Astrocyte (in vitro differentiated cells and primary cell): ENCODE measurements at places on chromosomes 4 and X. TPM values are rescaled to one million over a fixed set of nuclear protein-coding genes. Genes with fewer than 3 reads are reported as not detected.

DNA sequence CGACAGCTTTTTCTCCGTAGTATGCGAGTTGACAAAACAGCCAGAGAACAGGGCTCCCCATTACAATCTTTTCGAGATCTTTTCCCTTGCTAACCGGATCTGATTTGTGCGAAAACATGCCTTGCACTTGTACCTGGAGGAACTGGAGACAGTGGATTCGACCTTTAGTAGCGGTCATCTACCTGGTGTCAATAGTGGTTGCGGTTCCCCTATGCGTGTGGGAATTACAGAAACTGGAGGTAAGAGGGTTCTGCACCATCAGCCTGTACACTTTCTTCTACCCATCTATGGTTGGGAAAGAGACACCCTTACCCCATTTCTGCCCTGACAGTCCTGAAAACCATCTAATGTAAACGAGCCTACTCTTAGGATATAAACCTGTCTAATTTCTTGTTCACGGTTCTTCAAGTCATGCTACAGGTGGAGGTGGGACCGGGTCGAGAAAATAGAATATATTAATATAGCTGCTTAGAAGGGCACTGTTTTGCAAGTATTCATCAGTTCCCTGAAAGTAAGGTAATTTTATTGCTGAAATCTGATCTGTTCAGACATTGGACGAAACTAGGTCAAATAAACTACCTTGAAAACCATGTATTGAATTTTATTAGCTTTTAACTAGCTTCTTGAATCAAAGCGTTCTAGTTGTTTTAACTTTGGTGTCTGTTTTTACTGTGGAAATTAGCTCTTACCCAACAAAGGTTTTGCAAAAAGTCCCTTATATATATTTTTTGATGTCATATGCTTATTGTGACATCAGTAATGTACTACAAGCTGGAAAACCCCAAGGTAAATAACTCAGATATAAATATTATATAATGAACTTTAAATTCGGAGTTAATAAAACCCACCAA lies 869 bp downstream of the TMEM184C start:
- no peaks in the 10 kb centered on the region for H3K27me3 ChIP-seq
- H3K27ac ChIP-seq = peak overlapping the region; percentile 87
- no peak for DNase-seq
- peaks cover 2% of the 10 kb centered on the region for H3K36me3 ChIP-seq
- peaks cover 4% of the 10 kb centered on the region for H3K4me1 ChIP-seq
- H3K4me3 ChIP-seq = peak overlapping the region; percentile 97

- DNase-seq = no peak
- H3K36me3 ChIP-seq = no peaks in the 10 kb centered on the region
- H3K4me1 ChIP-seq = peaks cover 6% of the 10 kb centered on the region
Measured at GRCh38 chr4:74545448-74545847, 100.5 kb downstream of the AREG start.

- H3K27me3 ChIP-seq = no peaks in the 10 kb centered on the region
- no peak overlapping the region for H3K4me3 ChIP-seq
- no peaks in the 10 kb centered on the region for H3K36me3 ChIP-seq
- no peaks in the 10 kb centered on the region for H3K4me1 ChIP-seq
- no peak for DNase-seq
Measured at GRCh38 chrX:75327607-75328006, 53.7 kb downstream of the UPRT start.

DNA sequence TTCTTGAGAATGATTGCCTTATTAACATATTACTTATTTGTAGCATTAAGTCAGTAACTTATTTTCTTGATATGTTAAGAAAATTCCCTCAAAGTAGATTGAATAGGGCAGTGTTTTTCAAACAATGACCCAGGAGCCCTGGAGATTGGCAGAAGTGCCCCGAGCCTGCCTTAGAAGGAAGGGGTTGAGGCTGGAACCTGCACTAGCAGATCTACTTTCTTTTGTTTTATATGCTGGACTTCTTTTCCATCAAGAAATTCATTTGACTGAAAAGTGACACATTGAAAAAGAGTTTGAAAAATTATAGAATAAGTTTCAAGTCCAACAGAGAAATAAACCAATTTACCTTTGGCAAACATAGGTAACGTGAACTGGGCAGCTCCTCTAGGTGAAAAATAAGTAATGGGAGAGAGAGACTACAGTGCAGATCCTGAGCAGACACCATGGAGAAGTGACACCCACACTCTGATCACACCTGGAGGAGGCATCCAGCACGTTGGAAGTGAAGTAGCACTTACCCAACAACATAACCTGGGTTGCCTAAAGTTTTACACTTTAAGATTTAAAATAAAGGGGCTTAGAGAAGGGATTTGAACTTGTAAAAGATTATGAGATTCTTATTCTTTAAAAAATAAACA lies 18.6 kb downstream of the ARSJ start:
- peaks cover 45% of the 10 kb centered on the region for H3K4me1 ChIP-seq
- peak overlapping the region; percentile 89 for H3K27ac ChIP-seq
- H3K4me3 ChIP-seq = no peak overlapping the region
- H3K36me3 ChIP-seq = peaks cover 17% of the 10 kb centered on the region
- H3K27me3 ChIP-seq = no peaks in the 10 kb centered on the region

GRCh38 chr4:139584784-139585183 lies 28.8 kb upstream of the SETD7 start:
- no peak overlapping the region for H3K4me3 ChIP-seq
- H3K27ac ChIP-seq = no peak overlapping the region
- DNase-seq = no peak
- no peaks in the 10 kb centered on the region for H3K4me1 ChIP-seq
- no peaks in the 10 kb centered on the region for H3K27me3 ChIP-seq

- H3K4me3 ChIP-seq = no peak overlapping the region
- H3K36me3 ChIP-seq = no peaks in the 10 kb centered on the region
- H3K27me3 ChIP-seq = no peaks in the 10 kb centered on the region
- H3K4me1 ChIP-seq = no peaks in the 10 kb centered on the region
Measured at GRCh38 chrX:129701624-129702069, 37.1 kb upstream of the XPNPEP2 start.

GRCh38 chrX:47390780-47391179 lies 20.4 kb downstream of the ZNF157 start:
- H3K27ac ChIP-seq = no peak overlapping the region
- DNase-seq = no peak

GRCh38 chr4:155234206-155234605 lies 25.8 kb downstream of the NPY2R start:
- H3K4me3 ChIP-seq = no peak overlapping the region
- no peak for DNase-seq
- H3K27me3 ChIP-seq = no peaks in the 10 kb centered on the region
- no peaks in the 10 kb centered on the region for H3K36me3 ChIP-seq
- no peak overlapping the region for H3K27ac ChIP-seq

DNA sequence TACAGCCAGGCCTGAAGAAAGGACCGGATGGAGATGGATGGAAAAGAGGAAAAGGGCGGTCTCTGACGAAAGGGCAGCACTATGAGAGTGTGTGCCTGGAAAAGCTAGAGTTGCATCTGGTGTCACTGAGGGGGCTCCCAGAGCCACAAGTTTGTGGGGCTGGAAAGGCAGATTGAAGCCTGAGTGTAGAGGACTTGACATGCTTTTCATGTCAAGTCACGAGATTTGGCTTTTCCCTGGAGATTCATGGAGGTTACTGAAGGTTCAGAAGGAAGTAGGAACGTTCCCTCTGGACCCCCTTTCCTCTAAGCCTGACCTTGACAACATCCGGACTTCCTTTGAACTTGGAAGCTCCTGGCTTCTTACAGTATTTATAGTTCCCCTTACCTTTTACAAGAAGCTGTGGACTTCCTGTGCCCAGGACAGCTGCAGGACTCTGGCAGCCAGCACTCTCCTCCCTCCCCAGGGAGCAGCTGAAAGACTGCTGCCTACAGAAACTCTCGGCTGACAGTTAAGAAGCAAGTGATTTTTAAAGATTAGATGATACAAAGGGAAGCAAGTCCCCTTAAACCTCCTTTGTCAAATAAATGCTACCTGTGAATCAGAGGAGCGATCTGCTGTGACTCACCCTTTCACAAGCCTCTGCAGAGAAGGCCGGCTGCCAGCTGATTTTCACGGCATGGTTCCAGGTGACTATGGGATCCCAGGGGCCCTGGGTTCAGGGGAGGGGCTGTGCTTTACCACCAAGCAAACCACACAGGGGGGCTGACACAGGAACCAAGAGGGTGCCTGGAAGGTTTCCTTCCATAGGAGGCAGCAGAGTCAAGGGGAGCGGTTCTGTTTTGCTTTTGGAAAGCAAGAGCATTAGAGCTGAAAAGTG lies 72.9 kb upstream of the STIM2 start:
- H3K4me3 ChIP-seq = no peak overlapping the region
- H3K27ac ChIP-seq = peak overlapping the region; percentile 31
- H3K27me3 ChIP-seq = no peaks in the 10 kb centered on the region
- H3K4me1 ChIP-seq = peaks cover 14% of the 10 kb centered on the region
- DNase-seq = peak; percentile 79

DNA sequence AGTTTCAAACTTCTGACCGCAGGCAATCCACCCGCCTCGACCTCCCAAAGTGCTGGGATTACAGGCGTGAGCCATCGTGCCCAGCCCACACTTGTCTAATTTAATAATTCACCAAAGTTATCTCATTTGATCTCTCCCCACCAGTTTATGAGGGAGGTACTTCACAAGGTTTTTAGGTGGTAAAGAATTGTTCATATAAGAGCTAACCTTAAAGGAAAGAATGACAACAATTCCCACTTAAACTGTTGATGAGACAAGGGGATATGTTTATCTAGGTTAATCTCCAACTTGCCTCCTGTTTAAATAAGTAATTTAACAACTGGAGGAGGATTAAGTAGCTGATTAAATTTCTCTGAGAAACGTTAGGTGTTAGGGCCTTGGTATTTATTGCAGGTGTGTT lies 117.6 kb upstream of the CBLL2 start:
- no peak overlapping the region for H3K4me3 ChIP-seq
- no peaks in the 10 kb centered on the region for H3K4me1 ChIP-seq

- H3K36me3 ChIP-seq = no peaks in the 10 kb centered on the region
- H3K4me3 ChIP-seq = no peak overlapping the region
- no peaks in the 10 kb centered on the region for H3K4me1 ChIP-seq
- peaks cover 3% of the 10 kb centered on the region for H3K27me3 ChIP-seq
Measured at GRCh38 chr4:7430965-7431695, 3.6 kb downstream of the PSAPL1 start.

DNA sequence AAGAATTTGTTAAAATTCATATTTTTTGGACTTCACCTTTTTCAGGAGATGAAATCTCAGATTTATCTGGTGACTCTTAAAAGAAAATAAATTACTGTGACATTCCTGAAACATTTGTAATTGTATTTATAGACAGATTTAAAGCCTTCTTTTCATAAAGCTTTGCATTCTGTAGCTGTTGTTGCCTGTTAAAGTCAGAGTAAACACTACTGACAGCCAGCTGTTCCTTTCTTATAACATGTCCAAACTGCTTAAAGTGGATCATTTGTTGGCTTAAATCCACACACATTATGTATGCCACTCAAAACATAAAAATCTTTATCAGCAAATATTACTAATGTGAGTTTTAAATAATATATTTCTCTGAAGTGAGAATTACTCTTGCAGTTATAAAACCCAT lies 157.5 kb downstream of the TECRL start:
- H3K36me3 ChIP-seq = no peaks in the 10 kb centered on the region
- no peak overlapping the region for H3K27ac ChIP-seq
- H3K4me1 ChIP-seq = no peaks in the 10 kb centered on the region
- H3K27me3 ChIP-seq = no peaks in the 10 kb centered on the region
- H3K4me3 ChIP-seq = no peak overlapping the region
- no peak for DNase-seq

GRCh38 chr4:29009908-29010307 lies 1710.3 kb upstream of the PCDH7 start:
- no peak overlapping the region for H3K27ac ChIP-seq
- no peaks in the 10 kb centered on the region for H3K27me3 ChIP-seq
- no peak for DNase-seq
- no peaks in the 10 kb centered on the region for H3K36me3 ChIP-seq
- no peak overlapping the region for H3K4me3 ChIP-seq

GRCh38 chr4:187474238-187474637 lies 521.3 kb upstream of the ZFP42 start:
- DNase-seq = no peak
- H3K4me1 ChIP-seq = peaks cover 13% of the 10 kb centered on the region
- H3K27ac ChIP-seq = no peak overlapping the region
- H3K27me3 ChIP-seq = no peaks in the 10 kb centered on the region
- no peaks in the 10 kb centered on the region for H3K36me3 ChIP-seq

GRCh38 chrX:67328476-67328875 lies 215.3 kb upstream of the AR start:
- H3K36me3 ChIP-seq = no peaks in the 10 kb centered on the region
- H3K4me1 ChIP-seq = no peaks in the 10 kb centered on the region
- H3K27ac ChIP-seq = no peak overlapping the region
- H3K27me3 ChIP-seq = no peaks in the 10 kb centered on the region
- no peak for DNase-seq

DNA sequence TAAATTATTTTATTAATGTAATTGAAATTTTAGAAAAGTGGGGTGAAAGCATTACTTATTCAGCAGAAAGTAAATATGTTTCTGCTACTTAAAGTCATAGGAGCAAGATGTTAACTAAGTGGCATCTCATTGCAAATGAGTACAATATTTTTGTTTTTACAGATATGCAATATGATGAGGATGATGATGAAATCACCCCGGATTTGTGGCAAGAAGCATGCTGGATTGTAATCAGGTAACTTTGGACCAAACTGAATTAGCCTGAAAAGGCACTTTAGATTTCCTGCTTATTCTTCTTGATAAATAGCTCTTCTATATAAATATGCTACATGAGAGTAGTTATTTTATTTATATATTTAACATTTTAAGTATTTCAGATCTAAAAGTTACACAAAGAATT lies 7.5 kb downstream of the POLR2B start:
- no peak for DNase-seq
- H3K27ac ChIP-seq = no peak overlapping the region
- peaks cover 18% of the 10 kb centered on the region for H3K4me1 ChIP-seq
- no peaks in the 10 kb centered on the region for H3K27me3 ChIP-seq
- H3K36me3 ChIP-seq = peaks cover 33% of the 10 kb centered on the region
- no peak overlapping the region for H3K4me3 ChIP-seq

DNA sequence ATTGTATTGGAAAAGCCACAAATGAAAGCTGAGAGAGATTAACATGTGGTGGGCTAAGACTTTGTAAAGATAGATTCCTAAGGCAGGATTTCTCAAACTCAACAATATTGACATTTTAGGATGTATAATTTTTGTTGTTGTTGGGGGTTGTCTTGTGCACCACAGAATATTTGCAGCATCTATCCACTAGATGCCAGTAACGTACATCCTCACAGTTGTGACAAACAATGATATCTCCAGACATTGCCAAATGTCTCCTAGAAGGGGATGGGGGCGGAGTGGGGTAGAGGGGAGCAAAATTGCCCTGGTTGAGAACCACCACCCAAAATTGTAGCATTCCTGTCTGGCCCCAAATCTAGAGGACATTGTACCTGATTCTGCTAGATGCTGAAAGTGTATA lies 14.7 kb upstream of the CBR4 start:
- H3K4me3 ChIP-seq = no peak overlapping the region
- peak; percentile 18 for DNase-seq
- H3K4me1 ChIP-seq = no peaks in the 10 kb centered on the region
- H3K27ac ChIP-seq = no peak overlapping the region
- no peaks in the 10 kb centered on the region for H3K36me3 ChIP-seq

- H3K27ac ChIP-seq = no peak overlapping the region
- no peaks in the 10 kb centered on the region for H3K27me3 ChIP-seq
- H3K36me3 ChIP-seq = no peaks in the 10 kb centered on the region
- H3K4me3 ChIP-seq = no peak overlapping the region
- peak; percentile 75 for DNase-seq
Measured at GRCh38 chr4:144591401-144591800, 54.6 kb upstream of the HHIP start.

GRCh38 chr4:117957571-117957970 lies 76.7 kb upstream of the NDST3 start:
- no peak overlapping the region for H3K4me3 ChIP-seq
- no peak for DNase-seq

GSTCD gene
- 12.3 TPM in 2 replicates for total RNA-seq

AREG gene
- 0.79 and 1.5 TPM in 2 replicates for total RNA-seq

CBLL2 gene
- total RNA-seq = not detected in 2 replicates

CT55 gene
- not detected in 2 replicates for total RNA-seq

INTS6L gene
- total RNA-seq = 7.5 and 8.7 TPM in 2 replicates

GLUD2 gene
- 0.53 and 0.66 TPM in 2 replicates for total RNA-seq

CFAP99 gene
- total RNA-seq = not detected in 2 replicates

BST1 gene
- 19.5 and 24.5 TPM in 2 replicates for total RNA-seq

SPP1 gene
- total RNA-seq = 153 and 217 TPM in 2 replicates

KLHL13 gene
- 3.1 and 5.6 TPM in 2 replicates for total RNA-seq
